ENCODE measurements at places on chromosomes 6 and 20. TPM values are rescaled to one million over a fixed set of nuclear protein-coding genes. Genes with fewer than 3 reads are reported as not detected.

DNA sequence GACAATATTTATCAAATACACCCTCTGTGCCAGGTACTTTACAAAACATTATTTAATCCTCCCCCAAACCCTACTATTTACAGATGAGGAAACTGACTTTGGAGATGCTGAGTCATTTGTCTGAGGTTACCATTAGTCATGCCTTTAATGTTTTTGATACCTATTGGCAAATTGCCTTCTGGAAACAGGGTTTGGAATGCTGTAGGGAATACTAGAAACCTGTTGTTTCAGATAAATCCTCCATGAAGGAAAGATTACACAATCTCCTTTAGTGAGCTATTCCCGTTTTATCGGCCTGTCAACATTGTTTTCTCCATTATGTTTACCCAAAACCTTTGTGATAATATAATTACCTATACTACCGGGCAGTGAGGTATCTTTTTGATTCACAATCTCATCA lies 93.6 kb upstream of the ADGRF1 start:
- H3K27me3 ChIP-seq: peaks cover 2% of the 10 kb centered on the region
- H3K27ac ChIP-seq: no peak overlapping the region
- DNase-seq: no peak

DNA sequence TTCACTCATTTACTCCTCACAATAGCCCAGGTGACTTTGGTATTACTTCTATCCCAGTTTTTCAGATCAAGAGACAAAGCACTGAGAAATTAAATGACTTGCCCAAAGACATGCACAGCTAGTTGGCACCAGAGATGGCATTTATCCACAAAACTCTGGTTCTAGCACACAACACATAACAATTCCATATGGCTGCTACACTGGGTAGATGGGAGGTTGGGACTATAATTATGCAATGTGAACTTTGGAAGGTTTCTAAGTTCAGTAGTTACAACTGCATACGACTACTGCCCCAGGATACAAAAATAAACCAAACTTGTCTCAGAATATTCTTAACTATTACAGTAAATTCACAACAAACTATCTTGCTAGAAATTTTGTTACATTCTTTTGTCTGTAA lies 54.2 kb upstream of the MLIP start:
- H3K4me3 ChIP-seq: no peak overlapping the region
- no peak for DNase-seq
- H3K4me1 ChIP-seq: no peaks in the 10 kb centered on the region

- H3K27me3 ChIP-seq: no peaks in the 10 kb centered on the region
- no peaks in the 10 kb centered on the region for H3K36me3 ChIP-seq
- no peaks in the 10 kb centered on the region for H3K4me1 ChIP-seq
- no peak overlapping the region for H3K27ac ChIP-seq
- no peak overlapping the region for H3K4me3 ChIP-seq
These were observed 316.1 kb upstream of the CDH4 start for GRCh38 chr20:60935971-60936370.

DNA sequence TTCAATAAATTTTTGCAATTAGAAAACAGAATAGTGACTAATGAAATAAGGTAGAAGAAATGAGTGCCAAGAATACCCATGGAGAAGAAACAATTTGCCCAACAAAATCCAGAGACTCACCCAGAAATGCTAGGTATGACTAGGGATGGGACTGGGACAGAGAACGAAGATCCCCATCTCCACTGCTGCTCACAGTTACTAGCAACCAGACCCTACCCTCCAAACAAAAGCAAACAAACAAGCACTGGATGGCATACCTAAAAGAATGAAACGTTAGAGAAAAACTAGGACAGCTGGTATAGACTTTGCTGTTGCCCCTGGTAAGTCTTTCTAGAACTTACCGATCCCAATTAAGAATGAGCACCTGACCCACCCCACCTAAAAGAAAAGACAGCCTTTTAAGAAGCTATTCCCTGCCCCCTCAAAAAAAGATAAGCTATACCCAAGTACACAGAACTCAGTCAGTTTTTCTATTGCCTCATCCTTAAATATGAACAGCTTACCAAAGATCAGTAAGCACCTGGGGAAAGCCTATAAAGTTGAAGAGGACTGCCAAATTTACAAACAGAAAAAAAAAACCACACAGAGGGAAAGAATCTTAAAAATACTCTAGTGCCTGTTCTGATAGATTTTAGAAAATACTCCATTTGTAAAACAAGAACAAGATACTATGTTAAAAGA lies 31.7 kb downstream of the REPS1 start:
- H3K36me3 ChIP-seq: no peaks in the 10 kb centered on the region
- DNase-seq: no peak
- no peaks in the 10 kb centered on the region for H3K27me3 ChIP-seq
- H3K4me3 ChIP-seq: no peak overlapping the region

GRCh38 chr6:35662999-35663398 lies 25.7 kb downstream of the FKBP5 start:
- H3K27me3 ChIP-seq: no peaks in the 10 kb centered on the region
- no peak overlapping the region for H3K4me3 ChIP-seq
- no peak overlapping the region for H3K27ac ChIP-seq
- no peak for DNase-seq

DNA sequence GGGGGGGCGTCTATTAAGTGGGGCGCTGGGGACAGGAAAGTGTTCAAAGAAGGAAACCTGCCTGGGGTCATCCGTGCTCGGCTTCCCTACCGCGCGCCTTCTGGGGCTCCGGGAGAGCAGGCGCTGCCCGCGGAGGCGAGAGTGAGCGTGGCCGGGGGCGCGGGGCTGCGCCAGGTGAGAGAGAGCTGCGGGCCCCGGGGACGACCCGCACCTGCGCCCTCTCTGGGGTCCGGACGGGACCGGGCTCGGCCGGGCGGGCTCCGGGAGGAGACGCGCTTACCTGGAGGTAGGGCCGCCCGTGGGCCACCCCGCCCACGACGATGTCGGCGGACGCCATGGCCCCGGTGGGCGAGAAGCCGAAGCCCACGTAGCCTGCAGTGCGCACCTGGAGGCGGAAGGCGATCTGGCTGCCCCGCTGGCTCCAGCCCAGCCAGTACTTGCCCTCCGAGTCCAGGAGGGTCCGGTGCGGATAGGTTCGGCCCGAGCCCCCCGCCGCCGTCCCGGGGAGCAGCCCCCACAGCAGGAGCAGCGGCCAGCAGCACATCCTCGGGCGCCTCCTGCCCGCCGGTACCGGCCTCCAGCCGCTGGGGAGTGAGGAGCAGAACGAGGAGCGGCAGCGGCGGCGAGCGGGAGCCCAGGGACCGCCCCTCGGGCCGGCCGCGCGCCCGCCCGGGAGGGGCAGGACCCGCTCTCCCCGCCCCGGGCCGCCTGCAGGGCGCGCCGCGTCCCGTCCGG lies at the start of gene MOXD1:
Gene MOXD1 (minus strand): TSS at position 593 of the 735 bp plus-strand sequence. CDS start 49 bp downstream, at position 544.
- peak within 1 kb of the TSS; percentile 36 for H3K4me3 ChIP-seq
- no peak within 1 kb of the TSS for H3K27ac ChIP-seq
- peak; percentile 5 for DNase-seq
- peaks cover 8% of the 10 kb centered on the region for H3K4me1 ChIP-seq

Gene OLIG3
- polyA plus RNA-seq: not detected

All from immature natural killer cell (primary cell).